ENCODE measurements at places on chromosomes 5 and 9.

- no peak for DNase-seq
Measured at GRCh38 chr9:137478962-137479861, 20.1 kb upstream of the NSMF start.

DNA sequence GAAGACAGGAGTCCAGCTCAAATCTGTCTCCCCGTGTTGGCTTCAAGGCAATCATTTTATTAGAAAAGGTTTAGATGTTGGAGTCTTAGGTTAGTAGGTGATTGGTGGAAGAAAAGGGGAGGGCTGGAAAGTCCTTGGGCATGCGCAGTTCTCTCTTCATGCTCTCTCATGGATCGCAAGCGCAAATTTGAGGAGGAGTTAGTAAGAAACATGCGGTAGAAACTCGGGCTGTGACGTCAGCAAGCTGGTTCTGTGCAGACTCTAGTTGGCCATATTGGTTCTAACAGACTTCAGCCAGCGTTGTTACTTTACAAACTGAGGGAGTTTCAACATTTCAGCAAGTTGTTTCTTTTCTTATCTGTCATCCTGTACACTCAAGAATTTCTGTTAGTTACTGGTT lies 392.2 kb downstream of the CDK5RAP2 start:
- DNase-seq: no peak

- DNase-seq: no peak
Measured at GRCh38 chr5:1881098-1881572, 1.6 kb downstream of the IRX4 start.

- no peak for DNase-seq
Measured at GRCh38 chr5:168073311-168073710, 218.1 kb upstream of the WWC1 start.

- no peak for DNase-seq
Measured at GRCh38 chr5:174189654-174190541, 144.4 kb downstream of the NSG2 start.

Data from cortex of kidney (tissue), 1 donor.